Cardiac fibroblast (primary cell): ENCODE measurements at places on chromosomes 1 and 21.

DNA sequence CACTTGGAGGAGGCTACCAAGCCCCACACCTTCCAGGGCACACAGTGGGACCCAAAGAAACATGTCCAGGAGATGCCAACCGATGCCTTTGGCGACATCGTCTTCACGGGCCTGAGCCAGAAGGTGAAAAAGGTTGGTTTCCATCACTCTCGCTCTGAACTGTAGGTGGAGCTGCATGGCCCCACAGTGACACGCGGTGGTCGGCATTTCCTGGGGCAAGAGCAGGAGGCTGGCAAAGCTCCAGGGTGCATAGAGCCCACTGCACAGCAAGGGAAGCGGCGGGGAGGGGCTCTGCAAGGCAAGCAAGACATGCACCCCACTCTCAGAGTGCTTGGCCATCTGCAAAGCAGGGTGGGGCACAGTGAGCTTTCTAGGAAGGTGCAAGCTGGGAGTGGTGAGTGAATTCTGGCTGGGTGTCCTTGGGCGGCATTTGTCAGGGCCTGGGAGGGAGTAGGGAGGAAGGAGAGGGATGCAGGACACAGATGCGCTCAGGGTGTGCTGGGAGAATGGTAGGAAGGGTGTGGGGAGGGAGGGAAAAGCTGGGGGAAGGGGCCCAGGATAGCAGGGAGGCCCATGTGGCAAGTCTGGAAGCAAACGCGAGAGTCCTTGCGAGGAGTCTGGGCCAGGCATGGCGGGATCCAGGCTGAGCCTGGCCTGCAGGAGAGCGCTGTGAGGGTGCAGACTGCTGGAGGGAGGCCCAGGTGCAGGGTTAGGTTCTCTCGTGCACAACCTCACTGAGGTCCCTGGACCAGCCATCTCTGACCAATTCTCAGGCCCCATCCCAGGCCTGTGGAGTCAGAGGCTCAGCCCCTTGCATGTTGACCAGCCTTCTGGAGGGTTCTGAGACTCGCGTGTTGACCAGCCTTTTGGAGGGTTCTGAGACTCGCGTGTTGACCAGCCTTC, 11.0 kb downstream of the TRPM2 start:
- no peak for DNase-seq

- DNase-seq = no peak
Observed at GRCh38 chr1:48794816-48795215, 18.1 kb upstream of the BEND5 start.

DNA sequence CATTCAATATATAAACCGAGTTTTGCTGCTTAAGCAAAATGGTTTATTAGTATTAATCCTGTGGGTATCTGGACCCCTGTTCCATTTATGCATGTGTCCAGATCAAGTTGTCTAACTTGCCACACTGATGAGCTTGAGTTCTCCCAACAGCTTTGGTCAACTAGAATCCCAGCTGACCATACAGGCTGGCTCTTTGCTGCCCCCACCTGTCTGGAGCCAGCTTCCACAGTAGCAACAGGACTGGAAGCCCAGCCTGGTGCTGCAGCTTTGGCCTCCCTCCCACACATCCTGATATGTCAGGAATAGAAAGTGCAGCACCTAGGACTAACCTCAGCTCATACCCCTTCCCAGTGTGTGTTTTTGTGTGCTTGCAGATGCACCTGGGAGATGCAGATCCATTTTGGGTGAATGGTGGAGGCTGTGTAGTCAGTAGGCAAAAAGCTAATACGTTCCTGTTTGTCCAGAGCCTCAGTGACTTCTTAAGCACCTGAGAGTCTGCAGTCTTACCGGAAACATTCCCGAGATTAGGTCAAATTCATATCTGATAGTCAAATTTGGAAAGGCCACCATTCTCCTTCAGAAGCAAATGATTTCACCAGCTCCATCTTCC, 40.9 kb upstream of the BEND5 start:
- peak; percentile 33 for DNase-seq

GRCh38 chr1:159067699-159068621, 8.6 kb downstream of the AIM2 start:
- no peak for DNase-seq

DNA sequence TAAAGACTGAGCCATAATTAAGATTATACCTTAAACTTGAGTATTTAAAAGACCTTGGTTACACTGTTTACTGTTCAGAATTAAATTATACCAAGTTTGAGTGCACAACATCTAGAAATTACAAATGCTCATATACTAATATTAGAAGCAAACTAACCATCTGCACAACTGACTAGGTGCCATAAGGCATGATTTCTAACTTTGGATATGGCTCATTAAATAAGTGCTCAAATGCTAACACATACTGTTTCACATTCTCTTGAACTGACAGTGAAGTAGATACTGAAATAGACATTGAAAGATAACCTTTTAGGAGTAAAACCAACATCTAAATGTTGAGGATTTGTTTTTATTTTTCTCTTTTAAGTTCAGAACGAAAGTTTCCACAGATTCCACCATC, 74.1 kb downstream of the PRKAA2 start:
- no peak for DNase-seq

- no peak for DNase-seq
Observed at GRCh38 chr1:109527098-109527811, 12.4 kb upstream of the GPR61 start.

DNA sequence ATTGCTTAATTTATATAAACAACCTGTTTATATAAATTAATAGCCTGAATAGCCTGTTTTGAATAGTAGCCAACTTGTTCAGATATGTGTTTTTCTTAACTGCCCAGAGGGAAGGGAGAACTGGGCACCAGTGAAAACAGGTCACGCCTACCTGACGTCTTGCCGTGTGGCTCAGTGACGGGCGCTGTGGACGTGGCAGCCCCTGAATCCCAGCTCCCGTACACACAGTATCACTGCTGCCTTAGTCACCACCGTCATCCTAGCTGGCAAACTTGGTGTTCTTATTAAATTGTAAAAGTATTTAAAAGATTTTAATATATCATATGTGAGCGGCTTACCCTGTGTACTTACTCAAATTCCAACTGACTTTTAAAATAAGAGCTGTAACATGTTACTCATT, 35.4 kb upstream of the TRAPPC10 start:
- DNase-seq = no peak

DNA sequence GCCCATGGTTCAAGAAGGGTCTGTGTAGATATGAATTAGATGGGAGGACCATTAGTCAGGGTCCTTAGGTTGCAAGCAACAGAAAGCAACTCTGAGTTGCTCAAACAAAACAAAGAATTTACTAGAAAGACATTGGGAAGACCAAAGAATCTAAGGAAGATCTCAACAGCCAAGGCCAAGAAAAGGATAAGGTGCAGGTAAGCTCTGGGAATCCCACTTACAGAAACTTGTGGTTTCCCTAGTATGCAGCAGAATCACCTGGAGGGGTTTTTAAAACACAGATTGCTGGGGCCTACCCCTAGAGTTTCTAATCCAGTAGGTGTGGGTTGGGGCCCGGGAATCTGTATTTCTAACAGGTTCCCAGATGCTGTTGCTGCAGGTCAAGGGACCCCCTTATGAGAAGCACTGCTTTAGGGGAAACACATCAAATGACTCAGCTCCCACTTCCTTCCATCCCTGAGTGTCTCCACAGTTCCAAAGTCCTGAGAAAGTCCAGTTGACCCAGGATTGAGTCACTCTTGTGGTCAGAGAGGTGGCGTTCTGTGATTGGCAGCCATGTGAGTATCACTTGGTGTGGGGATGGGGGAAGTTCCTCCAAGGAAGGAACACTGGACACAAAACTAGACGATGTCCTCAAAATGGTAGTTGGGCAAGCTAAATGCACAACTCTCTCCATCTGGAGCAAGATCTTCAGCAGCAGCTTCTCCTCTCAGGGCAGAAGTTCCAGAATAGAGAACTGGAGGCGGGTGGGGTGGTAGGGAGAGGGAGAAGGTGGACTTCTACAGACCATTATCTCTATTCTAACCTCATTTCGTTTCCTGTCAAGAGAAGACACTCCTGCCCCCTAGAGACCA, 24.2 kb upstream of the EYA3 start:
- DNase-seq = peak; percentile 82

- peak; percentile 33 for DNase-seq
Observed at GRCh38 chr1:22457345-22457744, 5.7 kb downstream of the ZBTB40 start.

GRCh38 chr1:1299686-1300351, 7.9 kb downstream of the ACAP3 start:
- no peak for DNase-seq

DNA sequence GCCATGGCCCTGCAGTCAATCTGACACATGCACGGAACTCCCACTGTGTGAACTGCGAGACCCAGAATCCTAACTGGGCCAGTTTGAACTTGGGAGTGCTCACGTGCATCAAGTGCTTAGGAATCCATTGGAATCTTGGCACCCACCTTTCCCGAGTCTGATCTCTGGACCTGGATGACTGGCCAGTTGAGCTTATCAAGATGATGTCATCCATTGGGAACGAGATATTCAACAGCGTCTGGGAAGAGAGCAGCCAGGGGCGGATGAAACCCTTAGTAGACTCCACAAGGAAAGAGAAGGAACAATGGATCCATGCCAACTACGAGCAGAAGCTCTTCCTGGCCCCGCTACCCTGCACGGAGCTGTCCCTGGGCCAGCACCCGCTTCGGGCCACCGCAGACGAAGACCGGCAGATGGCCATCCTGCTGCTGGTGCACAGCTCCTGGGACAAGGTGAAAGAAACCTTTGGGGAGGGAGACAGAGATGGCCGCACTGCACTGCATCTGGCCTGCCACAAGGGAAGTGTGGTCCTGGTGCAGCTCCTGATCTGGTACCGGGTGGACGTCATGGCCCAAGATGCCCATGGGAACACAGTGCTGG, 3.1 kb upstream of the TDRD5 start:
- DNase-seq = no peak

DNA sequence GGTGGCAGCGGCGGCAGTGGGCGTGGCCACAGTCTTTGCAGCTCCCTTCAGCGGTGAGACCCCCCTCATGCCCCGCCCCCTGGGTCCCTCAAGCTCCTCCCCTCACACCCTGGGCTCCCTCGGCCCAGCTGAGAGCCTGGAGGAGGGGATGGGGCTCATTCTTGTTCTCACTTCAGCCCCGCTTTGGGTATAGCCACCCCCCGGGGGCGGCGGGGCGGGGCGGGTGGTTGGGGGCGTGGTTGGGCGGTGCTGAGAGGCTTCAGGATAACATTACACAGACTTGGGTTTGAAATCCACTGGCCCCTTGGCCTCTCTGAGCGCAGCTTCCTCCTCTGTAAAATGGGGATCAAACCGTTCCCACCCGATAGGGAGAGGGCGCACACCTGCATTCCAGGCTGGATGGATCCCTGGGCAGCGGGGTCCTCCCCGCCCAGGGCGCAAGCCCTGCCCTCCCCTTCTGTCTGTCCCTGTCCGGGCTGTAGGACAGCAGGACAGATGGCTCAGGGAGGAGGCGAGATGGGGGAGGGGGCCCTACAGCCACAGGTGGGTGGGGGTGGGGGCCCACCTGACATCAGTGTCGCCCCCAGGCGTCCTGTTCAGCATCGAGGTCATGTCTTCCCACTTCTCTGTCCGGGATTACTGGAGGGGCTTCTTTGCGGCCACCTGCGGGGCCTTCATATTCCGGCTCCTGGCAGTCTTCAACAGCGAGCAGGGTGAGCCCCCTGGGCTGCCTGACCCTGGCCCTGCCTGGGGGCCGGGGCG, 5.1 kb downstream of the CLCNKA start:
- peak; percentile 16 for DNase-seq

DNA sequence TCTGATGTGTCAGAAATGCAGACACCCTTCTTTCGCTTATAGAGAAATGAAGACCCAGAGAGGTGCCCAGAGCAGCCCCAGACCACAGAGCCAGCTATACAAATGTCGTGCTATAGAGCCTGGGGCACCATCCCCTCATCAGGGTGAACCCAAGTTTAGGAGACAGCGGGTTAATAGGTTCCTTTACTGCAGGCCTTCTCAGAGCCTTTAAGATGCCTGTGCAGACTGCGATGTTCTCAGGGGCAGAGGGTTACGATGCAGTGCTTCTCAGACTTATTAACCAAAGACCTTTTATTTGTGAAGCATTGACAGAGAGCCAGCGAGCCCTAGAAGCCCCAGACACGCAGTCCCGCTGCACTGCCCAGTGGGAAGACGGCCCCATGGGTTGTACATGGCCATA, 46.9 kb downstream of the STPG1 start:
- DNase-seq = no peak

GRCh38 chr1:166182281-166182680, 15.5 kb upstream of the FAM78B start:
- no peak for DNase-seq

- no peak for DNase-seq
Observed at GRCh38 chr1:81437649-81438048, 363.1 kb upstream of the ADGRL2 start.
